ENCODE measurements at places on chromosomes 11 and 22.

- DNase-seq = no peak
Observed at GRCh38 chr11:12606597-12606996, 67.6 kb upstream of the TEAD1 start.

- no peak for DNase-seq
Observed at GRCh38 chr11:32280339-32280738, 155.0 kb downstream of the WT1 start.

- DNase-seq = no peak
Observed at GRCh38 chr22:38819387-38819940, 24.4 kb downstream of the NPTXR start.

DNA sequence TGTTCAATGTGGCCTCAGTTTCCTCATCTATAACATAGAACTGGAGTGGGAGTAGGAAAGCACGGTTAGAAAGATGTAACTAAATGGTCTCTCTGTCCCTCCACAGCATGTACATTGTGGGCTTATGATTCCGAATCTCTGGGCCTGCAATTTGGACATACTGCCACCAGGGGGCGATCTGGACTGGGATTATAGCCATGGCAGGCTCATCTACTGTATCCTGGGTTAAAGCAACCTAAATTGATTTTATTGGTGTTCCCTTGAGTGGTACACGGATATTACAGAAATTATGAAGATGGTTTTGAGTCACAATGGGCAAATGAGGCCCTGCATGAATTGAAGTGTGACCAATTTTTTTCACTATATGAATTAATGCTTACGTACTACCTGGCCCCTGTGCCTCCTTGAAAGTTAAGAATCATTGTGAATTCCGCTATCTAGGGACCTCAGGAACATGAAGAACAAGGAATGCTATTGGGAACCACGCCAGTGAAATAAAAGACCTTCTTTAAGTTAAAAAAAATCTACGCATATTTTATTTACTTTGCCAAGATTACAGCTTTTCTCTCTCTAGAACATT is 32.9 kb downstream of the TST start:
- DNase-seq = peak; percentile 67

- no peak for DNase-seq
Observed at GRCh38 chr11:20597680-20598484, 1.5 kb upstream of the SLC6A5 start.

GRCh38 chr11:121762820-121763219 is 310.1 kb upstream of the SORL1-AS1 start:
- DNase-seq = no peak

GRCh38 chr22:30832407-30832987 is 136.1 kb downstream of the MORC2 start:
- no peak for DNase-seq

GRCh38 chr22:34976474-34976873 is 89.5 kb upstream of the ISX start:
- peak; percentile 3 for DNase-seq

- peak; percentile 10 for DNase-seq
Observed at GRCh38 chr22:40006641-40007040, 11.9 kb downstream of the FAM83F start.

- peak; percentile 70 for DNase-seq
Observed at GRCh38 chr11:36292311-36292722, 3.1 kb upstream of the COMMD9 start.

GRCh38 chr11:6603287-6604080 is at the start of the genes ILK and RRP8:
Gene ILK, plus strand, starts transcription at chr11:6603774. Its CDS starts 498 bp downstream, at chr11:6604272.
Gene RRP8, minus strand, starts transcription at chr11:6603616. Its CDS starts 114 bp downstream, at chr11:6603502.
- DNase-seq = peak; percentile 94

DNA sequence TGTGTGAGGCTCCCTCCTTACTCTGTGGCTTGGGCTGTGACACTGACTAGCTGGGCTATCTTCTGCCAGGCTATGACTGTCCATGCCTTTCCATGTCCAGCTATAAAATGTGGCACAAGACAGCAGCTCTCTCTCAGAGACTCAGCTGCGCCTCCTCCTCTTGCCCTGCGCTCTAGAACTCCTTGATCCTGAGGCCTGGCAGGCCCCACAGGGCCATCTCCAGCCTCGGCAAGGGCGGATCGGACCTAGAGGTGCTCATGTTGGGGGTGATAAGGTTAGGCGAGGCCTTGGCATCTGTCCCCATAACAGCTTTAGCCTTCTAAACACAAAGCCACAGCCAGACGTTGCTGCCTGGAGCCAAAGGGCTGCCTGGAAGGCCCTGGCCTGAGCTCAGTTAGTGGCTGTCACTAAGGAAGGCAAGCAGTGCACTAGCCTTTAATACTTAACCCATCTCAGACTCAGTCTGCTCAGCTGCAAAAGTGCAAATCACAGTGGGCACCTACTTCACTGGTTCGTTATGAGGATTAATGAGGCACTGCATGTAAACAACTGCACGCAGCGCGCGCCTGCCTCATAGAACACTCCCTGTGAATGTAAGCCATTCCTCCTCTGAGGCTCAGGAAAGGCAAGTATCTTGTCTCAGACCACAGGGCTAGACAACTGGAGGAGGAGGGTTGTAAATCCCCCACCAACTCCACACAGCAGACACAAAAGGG is 1.2 kb downstream of the GUCD1 start:
- DNase-seq = peak; percentile 22

DNA sequence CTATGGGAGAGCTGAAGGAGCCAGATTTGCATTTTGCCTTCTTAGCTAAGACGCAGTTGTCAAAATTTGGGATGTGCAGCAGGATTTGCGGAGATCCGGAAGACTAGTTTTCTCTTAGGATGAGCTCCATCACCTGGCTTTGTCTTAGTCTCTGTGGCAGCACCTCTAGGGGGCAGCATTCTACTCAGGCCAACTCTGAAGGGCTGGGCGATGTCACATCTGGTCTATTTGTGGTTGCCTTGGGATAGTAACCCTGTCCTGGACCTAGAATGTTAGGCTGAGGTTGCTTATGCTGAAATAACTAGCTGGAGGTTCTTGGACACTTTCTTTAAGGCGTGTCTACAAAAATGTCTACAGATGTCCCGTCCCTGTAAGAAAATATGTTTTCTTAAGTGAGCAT is 116.2 kb downstream of the FAT3 start:
- DNase-seq = peak; percentile 46

GRCh38 chr22:25569983-25570382 is 5.5 kb downstream of the GRK3 start:
- DNase-seq = peak; percentile 81

GRCh38 chr11:11316651-11317230 is 36.3 kb downstream of the CSNK2A3 start:
- DNase-seq = no peak

DNA sequence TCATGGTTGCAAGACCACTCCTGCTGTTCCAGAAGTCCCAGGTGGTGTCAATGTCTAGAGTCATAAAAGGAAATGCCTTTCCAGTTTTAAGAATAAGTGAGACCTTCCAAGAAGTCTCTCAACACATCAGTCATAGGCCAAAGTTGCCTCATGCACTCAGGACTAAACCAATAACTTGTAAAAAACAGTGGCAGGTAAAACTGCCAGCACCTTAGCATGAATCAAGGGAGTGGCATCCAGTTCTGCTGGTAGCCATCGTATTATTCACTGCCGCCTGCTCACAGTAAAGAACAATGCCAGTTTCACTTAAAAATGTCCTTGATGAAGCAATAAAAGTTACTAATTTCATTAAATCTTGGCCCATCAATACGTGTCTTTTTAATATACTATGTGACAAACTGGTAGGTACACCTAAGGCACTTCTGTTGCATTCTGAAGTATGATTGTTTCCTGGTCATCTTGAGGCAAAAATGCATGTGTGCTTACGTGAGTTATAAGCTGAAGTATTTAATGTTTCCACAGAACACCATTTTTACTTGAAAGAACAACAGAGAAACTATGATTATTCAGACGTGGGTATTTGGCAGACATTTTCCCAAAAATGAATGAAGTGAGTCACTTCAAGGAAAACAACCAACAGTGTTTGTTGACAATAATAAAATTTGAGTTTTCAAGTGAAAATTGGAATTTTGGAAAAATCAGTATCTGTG is 125.2 kb upstream of the SNX19 start:
- no peak for DNase-seq

DNA sequence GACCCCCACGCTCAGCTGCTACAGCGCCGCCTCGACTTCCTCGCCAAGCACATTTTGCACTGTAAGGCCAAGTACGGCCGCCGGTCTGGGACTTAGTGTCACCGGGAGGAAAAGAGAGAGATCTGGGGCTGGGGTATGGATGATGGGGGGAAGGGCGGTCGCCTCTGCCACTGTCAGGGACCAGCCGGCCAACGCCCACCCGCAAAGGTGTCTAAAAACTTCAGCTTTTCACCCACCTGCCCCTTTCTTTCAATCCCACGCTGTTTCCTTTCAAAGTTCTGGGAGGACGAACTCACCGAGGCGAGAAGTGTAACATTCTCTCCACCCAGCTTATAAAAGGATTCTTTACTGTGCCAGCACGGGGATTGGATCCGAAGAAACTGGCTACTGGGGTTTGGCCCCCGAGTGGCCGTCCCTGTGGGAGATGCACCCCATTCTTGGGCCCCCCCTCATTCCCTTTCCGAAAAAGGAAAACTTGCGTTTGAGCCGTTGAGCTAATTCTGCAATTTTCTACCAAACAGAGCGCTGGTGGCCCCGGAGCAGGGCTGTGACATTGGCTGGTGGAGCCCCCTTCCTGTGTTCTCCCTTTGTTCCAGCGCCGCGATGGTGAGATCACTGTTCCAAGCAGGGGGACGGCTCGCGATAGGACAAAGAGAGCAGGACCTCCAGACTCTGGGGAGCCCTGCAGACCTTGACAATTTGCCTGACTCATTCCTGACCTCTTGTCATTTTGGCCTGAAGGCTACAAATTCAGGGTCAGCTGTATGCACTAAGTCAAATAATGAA is 1.8 kb downstream of the FJX1 start:
- DNase-seq = no peak

GRCh38 chr22:26453812-26454500 is 24.9 kb downstream of the ASPHD2 start:
- DNase-seq = no peak

Data from NB4 (cell line).